ENCODE measurements at places on chromosomes 5 and 9. TPM values are rescaled to one million over a fixed set of nuclear protein-coding genes. Genes with fewer than 3 reads are reported as not detected.

Gene TRIM14
- total RNA-seq = 4.6 TPM

Gene SV2C
- not detected for total RNA-seq

Gene ARID3C
- total RNA-seq = 0.16 TPM

Gene IRGM
- total RNA-seq = not detected

Gene UBQLN1
- total RNA-seq = 84.2 TPM

Gene TSSK1B
- total RNA-seq = not detected

Data from myocyte (in vitro differentiated cells).